Stimulated activated CD8-positive, alpha-beta memory T cell treated with anti-CD3 and anti-CD28 coated beads, Interleukin-7, amount 100 ng/mL, for 1 hour (primary cell): ENCODE measurements at places on chromosomes 1 and 21.
A peak's percentile ranks its signal among the peaks of the same experiment; 100 is the strongest.

DNA sequence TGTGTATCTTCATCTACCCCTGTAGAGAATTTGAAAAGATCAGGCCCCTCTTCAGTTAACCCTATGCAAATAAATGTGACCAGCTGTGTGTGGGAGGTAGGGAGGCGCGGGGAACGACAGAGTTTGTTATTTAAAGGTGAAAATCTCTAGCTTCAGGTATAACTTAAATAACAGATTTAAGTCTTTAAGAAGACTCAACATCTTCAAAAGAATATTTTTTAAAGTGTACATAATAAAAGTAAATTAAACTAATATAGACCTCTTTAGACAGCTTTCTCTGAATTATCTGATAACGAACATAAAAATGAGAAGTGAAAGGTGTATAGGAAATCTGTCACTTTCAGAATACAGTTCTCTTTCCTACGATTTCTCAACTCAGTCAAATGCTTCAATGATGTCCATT, 16.0 kb downstream of the ANGPTL3 start:
- DNase-seq = no peak

DNA sequence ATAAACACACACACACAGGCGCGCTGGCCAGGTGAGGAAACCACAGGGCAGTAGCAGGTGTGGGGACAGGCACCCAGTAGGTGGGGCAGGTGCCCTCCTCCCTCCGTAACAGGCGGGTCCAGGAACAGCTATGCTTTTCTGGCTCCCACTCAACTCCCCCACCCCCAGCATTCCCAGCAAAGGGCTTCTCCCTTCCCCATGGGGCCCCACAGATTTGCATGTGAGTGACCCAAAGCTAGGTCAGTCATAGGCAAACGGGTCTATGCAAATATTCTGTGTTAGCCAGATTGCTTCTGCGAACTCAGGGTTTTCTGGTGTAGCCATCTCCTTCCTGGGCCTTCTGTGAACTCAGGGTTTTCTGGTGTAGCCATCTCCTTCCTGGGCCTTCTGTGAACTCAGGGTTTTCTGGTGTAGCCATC, 114.2 kb downstream of the SIK1 start:
- no peak for DNase-seq

GRCh38 chr1:192983349-192983980, 75.7 kb downstream of the UCHL5 start:
- DNase-seq = no peak

DNA sequence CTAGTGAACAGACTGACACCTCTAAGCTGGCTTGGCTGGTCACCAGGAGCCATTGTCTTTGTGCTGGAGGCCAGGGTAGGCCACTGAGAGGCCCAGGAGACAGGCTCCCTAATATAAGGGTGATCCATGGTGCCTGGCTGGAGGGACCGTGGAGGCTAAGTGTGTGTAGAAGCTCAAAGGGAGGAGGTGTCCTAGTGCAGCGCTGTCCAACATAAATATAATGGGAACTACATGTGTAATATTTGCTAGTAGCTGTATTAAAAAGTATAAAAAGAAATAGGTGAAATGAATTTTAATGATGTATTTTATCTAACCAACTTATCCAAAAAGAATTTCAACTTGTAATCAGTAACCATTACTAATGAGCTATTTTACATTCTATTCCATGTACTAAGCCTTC, 35.0 kb downstream of the SOX13 start:
- DNase-seq = no peak

DNA sequence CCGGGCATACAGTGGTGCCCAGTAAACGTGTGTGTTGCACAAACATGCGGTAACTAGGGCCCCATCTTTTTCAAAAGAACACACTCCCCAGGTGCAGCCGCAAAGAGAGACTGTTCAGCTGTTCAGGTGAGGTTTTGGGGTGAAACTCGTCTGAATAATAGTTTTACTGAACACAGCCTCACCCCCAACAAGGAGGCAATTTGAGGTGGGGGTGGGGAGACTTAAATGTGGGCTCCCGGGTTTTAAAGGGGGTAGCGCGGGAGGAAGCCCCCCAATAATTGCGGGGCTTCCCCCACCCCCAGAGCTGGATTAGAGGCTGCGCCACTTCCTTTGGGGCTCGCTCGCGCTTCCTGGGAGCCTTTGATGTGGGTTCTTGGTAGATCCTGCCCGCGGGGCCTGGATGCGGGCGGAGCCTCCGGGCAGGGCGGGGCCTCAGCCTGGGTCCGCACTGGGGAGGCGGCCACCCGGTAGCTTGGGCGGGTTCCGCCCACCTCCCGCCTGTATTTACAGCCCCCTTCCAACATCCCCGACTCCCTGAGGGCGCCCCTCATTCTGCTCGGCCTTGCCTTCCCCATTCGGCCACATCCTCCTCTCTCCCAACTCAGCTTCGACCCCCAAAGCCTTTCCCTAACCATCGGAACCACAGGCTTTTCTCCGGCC, 6.4 kb upstream of the EPHA2 start:
- DNase-seq = peak; percentile 29

DNA sequence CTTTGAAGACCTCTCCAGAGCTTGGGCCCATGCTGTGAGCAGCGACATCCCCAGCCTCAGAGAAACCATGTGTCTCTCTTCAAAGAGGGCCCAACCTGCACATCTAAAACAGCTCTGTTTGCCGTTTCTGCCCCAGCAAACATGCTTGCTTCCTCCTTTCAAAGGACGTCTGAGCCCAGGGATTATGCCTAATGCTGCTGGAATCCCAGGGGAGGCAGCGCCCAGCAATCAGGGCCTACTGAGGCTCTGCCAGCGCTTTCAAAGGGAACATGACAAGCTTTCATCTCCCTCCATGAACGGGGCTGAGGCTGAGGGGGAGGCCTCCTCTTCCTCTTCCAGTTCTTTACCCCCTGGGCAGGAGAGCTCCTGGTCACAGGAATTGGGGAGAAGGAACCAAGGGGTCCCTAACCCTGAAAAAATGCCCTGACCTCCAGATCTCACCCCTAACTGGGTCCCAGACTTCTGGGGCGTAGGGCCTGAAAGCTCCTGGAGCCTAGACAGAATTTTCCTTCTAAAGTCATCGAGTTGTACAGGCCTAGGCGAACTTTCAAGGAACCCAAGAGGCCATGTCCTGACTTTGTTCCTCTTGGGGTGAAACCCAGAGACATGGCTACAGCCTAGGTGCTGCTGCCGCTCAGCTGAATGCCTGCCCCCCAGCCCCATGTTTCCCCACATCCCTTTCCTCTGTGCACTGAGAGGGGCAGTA, 13.4 kb upstream of the ASCL5 start:
- DNase-seq = no peak

GRCh38 chr1:46434358-46434757, 40.2 kb downstream of the FAAH start:
- DNase-seq = no peak

DNA sequence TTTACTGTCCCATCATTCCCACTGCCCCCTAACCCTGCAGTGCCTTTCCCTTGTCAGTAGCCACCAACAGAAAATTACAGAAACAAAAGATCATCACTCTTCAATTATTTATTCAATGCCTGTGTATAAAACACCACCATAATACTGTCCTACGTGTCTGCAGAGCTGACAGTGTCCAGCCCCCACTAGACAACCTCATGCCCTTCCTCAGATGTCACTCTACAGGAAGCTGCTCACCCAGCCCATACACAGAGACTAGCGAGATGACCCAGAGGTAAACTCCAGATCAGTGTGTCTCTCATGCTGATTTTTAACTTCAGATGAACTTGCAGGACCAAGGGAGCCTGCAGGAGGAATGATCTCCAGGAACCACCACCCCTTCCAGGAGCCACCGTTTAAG, 51.3 kb upstream of the GJA5 start:
- no peak for DNase-seq

DNA sequence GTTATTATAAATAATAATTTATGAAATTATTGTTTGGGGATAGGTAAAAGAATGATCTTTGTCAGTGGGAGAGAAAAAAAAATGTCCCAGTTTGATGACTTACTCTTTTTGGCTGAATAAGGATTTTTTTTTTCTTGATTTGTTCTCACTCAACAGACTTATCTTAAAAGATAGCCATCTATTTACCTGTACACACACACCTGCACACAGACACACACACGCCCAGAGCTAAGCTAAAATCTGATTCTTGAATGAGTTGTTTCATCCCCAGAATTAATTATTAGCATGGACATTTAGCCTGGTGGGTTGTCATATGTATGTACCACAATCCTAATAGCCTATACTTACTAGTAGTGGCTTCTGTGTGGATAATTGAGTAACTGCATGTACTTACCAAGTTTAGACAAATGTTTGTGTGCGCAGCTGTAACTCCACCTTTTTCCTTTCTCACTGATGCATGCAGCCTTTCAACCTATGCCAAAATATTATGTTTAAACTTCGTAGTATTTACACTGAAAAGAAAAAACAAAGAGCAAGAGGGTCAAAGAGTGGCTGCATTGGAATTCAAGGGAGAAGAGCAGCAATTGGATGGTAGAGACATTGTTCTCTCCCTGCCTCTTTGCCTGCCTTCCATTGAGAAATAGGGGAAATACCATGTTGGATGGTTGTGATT, 174.3 kb downstream of the ADGRL2 start:
- DNase-seq = no peak

DNA sequence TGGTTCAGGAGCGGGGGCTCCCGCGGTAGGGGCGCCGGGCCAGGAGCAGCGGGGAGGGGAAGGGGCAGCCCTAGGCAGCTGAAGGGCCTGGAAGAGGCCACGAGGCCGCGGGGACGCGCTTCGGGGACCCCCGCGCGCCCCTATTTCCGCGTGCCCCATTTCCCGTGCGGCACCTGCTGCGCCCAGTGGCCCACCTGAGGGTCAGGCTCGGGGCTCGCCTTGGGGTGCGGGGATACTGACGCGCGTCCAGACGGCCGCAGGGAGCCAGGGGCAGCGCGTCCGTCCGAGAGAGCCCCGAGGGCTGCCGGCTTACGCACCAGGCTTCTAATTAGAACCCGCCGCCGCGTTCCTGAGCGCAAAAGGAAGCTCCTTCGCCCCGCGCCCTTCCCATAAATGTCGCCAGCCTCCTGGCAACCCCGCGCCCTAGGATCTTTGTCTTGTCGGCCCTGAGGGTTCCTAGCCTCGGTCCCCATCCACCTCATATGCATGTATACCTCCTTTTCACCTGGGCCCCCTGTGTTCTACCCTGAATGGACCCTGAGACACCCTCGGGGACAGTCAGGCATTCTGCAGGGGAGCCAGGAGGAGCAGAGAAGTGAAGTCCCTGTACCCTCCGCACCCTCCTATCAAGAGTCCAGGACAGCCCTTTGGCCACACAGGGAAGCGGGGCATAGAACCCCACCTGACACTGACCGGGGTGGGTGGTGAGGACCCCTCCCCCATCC, 1.8 kb downstream of the WNT3A start:
- no peak for DNase-seq

GRCh38 chr21:26154753-26155152, 15.8 kb downstream of the APP start:
- no peak for DNase-seq

DNA sequence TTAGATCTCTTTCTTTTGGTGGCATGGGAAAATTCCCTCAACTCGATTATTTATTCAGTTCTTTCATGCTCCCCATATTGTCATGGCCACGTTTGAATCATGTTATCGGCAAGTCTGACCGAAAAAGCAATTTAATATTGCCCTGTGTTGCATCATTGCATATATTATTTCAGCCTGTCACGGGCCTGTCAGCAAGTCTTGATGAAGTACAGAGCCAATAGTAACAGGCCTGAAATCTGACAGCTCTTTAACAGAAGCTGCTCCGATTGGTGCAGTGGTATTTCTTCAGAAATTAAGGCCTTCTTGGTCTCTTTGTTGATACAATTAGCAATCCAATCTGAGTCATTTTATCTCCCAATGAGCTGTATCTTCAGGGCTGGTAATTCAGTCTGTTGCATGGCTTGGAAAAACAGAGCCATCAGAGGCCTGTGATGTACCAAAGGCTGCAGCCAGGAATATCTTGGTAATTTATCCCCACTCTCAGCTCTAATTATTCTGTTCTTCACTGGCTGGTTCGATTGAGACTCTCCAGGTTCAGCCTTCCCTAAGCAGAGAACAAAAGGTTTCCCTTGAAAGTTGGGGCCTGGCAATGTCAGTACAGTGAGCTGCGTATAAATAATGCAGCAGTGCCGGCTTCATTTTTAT, 149.5 kb downstream of the FGGY start:
- DNase-seq = no peak

DNA sequence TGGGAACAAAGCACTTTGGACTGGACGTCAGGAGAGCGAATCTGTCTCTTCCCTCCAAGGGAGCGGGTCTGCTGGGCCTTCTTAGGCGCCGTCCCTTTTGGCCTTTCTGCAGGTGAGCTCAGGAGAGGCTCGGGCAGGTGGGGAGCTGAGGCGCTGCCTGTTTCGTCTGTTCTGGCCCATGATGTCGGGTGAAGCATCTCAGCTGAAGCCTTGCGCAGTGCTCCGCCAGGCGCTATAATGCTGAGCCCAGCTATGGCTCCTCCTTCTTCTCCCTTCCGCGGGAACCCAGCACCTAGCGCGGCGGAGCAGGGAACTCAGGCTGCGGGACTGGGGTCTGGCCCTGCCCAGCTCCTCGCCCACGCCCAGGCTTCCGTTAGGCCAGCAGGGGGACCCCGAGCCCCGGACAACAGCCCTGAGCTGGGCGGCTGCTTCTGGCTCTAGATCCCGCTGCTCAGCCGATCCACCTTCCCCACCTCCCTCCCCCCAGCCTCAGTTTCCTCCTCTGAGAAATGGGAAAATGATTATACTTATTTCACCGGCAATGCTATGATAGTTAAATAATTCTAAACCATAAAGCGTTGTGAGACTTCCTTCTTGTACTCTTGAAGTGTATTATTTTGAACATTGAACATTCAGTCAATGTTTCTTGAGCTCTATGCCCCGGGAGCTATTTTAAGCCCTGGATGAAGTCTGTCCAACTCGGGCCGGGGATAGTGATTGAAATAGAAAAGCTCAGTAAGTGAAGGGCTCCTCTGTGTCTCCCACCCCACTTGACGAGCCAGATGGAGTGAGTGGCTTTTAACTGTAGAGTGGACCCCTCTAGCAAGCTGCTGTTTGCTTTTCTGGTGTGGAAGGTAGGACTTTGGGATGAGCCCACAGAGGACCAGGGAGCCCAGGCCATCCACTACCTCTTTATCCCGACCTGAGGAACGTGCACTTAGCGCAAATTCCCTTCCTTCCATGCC, 9.6 kb upstream of the ADORA1 start:
- DNase-seq = no peak

GRCh38 chr1:56755911-56756310, 63.3 kb downstream of the FYB2 start:
- DNase-seq = no peak

GRCh38 chr1:29711582-29712283, 475.4 kb downstream of the PTPRU start:
- DNase-seq = no peak

- no peak for DNase-seq
These were observed 32.8 kb upstream of the DNASE2B start for GRCh38 chr1:84365225-84366221.
